ENCODE measurements at places on chromosomes 4 and X.

- no peak for DNase-seq
Measured at GRCh38 chr4:3479358-3480101, 16.4 kb downstream of the DOK7 start.

- DNase-seq, result no peak
Measured at GRCh38 chr4:76526585-76526990, 91.6 kb downstream of the SHROOM3 start.

GRCh38 chrX:426881-427280, 40.2 kb upstream of the PPP2R3B start:
- DNase-seq, result no peak

DNA sequence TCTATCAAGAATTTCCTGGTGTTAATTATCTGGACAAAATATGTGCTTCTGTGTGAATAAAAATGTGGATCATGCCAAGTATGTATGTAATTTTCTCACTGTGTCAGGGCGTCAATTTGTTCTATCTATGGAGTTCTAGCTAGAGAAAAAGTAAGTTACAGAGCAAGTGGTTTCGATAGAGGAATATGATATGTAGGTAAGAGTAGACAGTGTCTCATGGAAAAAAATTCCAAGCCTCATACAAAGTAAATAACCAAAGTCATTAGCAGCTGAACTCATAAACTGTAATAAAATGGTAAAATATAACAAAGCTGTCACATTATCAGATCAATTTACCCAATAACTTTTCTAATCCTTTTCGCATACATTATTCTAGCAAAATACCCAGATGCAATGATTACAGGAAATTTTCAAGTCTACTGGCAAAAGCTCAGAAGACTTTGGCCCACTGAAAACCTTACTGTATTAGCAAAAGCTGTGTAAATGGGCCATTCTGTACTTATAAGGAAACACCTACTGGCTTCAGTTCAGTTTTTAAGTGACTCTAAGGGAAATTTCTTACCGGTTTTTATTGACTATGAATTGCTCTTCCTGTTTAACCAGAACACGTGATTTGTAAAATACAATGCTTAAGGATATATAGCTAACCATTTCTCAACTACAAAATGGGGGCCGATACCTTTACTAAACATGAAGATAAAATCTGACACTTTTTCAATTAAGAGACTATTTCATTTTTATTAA, 121.0 kb upstream of the ARSJ start:
- DNase-seq, result no peak

GRCh38 chrX:56826020-56826419, 97.0 kb downstream of the NBDY start:
- no peak for DNase-seq

GRCh38 chr4:8439168-8439567, 1.4 kb downstream of the ACOX3 start:
- DNase-seq, result no peak

DNA sequence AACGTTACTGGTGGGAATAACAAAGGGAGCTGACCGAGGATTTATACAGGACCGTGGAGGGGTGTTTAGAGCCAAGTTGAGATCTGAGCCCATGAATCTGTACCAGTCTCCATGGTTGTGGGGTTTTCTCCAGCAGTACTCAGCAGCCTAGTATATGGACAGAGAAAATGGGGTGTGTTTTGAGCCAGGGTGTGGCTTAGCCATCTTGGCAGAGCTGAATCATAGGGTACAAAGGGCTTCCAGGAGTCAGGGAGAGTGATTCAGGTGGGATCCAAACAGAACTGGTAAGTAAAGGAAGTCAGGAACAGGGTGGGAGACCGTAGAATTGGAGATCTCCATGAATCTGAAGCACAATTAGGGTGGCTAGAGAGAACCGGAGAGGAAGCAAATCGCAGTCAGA, 7.4 kb upstream of the HPRT1 start:
- no peak for DNase-seq

- no peak for DNase-seq
Measured at GRCh38 chrX:112816908-112817307, 23.7 kb downstream of the AMOT start.

GRCh38 chr4:104549736-104550135, 55.0 kb upstream of the CXXC4 start:
- no peak for DNase-seq

- DNase-seq, result no peak
Measured at GRCh38 chrX:8204943-8205342, 33.9 kb upstream of the VCX2 start.

DNA sequence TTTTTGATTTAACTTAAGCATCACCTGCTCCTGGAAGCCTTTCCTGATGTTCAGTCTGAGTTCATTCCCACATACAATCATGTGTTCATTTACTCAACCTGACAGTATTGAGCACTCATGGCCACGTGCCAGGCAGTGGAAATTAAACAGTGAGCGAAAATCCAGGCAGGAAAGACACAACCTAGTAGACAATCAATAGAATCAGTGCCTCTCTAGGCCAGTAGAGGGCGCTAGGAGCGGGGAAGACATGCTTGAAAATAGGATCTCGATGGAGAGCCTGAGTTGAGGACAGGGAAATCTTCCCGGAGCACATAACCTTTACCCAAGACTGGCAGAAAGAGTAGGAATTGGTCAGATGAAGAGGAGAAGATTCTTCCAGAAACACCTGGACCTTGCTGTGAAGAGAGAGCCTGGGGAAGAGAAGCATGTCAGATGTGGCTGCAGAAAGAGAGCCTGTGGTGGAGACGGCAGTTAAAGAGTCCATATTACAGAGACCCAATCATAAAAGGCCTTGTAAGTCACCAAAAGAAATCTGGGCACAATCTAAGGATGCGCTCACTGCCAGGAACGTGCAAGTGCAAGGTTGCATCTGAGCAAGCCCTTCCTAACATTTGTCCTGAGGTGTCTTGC, 103.5 kb downstream of the LDB2 start:
- no peak for DNase-seq

DNA sequence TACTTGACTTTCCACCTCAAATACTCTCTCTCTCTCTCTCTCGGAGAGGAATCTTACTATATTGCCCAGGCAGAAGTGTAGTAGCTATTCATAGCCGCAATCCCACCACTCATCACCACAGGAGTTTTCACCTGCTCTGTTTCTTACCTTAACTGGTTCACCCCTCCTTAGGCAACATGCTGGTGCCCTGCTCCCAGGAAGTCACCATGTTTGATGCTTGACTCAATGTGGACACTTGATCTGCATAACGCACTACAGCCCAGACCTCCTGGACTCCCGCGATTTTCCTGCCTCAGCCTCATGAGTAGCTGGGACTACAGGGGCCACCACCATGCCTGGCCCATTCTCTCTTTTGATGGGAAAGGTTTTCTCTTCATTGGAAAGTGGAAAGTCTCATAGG, 271.8 kb downstream of the FBXW7 start:
- no peak for DNase-seq

GRCh38 chr4:108511618-108512017, 108.8 kb upstream of the RPL34 start:
- DNase-seq, result no peak

Measured in vagina (tissue), 2 donors.